ENCODE measurements at places on chromosomes 7 and 10. TPM values are rescaled to one million over a fixed set of nuclear protein-coding genes. Genes with fewer than 3 reads are reported as not detected.

DNA sequence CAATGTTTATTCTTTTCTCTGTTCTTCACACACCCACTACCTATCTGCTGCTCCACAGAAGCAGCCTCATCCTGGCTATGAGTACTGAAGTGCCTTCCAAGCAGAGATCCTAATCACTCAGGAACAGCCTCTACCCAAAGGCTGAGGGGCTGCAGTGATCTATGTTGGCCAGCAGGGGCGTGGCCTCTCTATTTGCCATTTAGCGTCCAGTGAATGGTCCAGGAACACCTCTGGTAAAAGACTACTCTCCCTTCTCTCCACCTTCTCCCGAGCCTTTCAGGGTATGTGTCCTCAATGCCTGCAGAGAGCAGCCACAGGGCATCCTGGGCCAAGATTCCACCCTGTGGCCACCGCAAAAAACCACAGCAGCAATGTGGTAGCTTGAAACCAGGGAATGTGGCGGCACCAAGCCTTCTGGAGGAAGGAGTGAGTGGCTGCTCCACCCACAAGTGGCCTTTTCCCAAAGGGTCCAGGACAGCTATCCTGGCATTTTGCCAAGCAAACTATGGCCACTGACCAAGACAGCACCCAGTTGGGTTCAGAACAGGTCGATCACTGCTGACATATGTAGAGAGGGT, 70.9 kb downstream of the SYPL1 start:
- no peak for DNase-seq

GRCh38 chr7:37933018-37933566, 12.7 kb downstream of the EPDR1 start:
- DNase-seq: no peak

DNA sequence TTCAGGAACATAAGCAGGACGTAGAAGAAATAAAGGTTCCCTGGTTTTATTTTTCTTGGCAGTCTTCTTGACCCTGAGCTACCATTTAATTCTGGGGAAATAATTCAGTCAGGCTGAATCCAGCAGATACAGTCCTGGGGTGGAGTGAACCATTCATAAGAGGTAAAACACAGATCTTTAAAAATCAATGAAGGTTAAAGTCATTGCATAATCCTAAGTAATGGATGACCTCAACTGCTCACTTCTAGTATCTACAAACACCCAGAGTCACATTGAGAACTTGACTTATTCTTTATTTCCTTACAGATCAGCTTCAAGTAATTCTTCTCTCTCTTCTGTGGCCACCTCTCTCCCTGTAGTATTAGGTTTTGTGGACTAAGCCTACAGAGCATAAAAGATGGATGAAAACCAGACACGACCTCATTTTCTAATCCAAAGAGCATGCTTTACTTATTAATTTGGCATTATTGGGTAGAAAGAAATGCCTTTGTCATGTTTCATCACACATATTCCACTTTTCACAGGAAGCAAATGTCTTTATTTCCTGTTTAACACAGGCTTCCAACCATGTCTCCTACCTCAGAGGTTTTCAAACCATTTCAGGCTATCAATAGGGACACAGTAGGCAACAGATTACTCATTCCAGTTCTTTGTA, 182.3 kb upstream of the IMMP2L start:
- DNase-seq: no peak

GRCh38 chr7:47500103-47500563, 81.8 kb downstream of the TNS3 start:
- no peak for DNase-seq

GRCh38 chr7:138023618-138024342, 21.9 kb upstream of the CREB3L2 start:
- no peak for DNase-seq

Gene PROSER2
- 23.9 TPM for total RNA-seq

GRCh38 chr10:79024720-79025198, 44.0 kb upstream of the ZMIZ1 start:
- DNase-seq: no peak
